AG20443 (cell line): ENCODE measurements at places on chromosomes 16 and 17.

- DNase-seq, result no peak
Observed at GRCh38 chr16:85600530-85601271, 12.4 kb upstream of the GSE1 start.

DNA sequence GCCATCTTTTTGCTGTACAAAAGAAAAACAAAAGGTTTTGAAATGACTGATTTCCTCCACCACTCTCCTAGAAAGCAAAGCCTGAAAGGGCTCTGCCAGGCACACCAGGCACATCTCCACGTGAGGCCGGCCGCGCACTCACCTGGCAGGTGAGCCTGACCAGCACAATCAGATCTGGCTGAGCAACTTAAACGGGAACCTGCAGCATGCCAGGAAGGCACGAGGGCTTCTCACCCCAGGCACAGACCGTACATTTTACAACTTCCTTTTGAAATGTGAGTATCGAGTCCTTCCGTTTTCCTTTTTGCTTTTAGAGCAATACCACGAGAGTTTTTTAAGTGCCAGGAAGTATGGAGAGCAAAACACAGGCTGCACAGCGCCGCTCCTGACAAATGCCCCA lies 22.5 kb downstream of the SLC38A10 start:
- no peak for DNase-seq

GRCh38 chr16:23245268-23245667 lies 56.8 kb upstream of the SCNN1B start:
- DNase-seq, result no peak

DNA sequence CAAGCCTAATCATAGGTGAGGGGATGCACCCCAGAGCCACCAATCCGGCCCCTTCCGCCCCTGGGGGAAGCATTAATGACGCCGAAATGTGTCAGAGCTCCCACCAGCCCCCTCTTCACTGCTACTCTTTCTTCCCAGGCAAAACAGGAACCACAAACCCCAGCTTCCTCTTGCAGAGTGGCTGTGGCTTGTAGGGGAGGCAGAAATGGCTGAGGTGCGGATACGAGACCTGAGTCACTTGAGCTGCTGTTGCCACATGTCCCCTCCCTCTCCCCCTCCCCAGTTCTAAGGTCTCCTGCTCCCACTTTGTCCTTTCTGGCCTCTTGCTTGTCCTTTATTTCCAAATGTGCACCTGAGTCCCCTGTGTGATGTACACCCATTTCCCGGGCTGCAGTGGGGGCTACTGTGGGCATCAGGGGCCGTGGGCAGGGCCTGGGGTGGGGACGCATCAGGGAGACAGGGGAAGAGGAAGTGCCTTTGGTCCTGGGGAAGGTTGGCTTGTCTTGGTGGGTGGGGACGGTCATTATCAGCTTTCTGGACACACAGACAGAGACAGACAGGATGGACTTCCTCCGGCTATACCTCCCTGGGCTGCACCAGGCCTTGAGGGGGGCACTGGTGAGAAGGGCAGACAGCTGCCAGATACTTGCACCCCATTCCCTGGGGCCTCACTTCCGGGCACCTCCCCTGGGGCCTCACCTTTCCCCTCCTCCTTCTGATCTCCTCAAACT lies at the start of gene APOBR:
Gene APOBR, plus strand, starts transcription at position 523 of the 731 bp plus-strand sequence. Its CDS starts 39 bp downstream, at position 562.
- DNase-seq, result no peak

- no peak for DNase-seq
Observed at GRCh38 chr17:50763716-50764475, 3.4 kb downstream of the ANKRD40CL start.

DNA sequence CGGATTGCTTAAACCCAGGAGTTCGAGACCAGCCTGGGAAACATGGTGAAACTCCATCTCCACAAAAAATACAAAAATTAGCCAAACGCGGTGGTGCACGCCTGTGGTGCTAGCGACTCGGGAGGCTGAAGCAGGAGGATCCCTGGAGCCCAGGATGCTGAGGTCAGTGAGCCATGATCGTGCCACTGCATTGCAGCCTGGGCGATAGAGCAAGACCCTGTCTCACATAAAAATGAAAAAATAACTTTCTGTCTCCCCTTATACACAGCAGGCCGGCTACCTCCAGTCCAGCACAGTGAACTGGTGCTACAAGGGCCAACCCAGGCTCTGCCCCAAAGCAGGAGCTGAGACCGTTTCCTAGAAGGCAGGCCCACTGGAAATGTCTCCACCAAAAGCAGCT lies 59.7 kb downstream of the YWHAE start:
- no peak for DNase-seq
